ENCODE measurements at places on chromosomes 12 and 14.
A peak's percentile ranks its signal among the peaks of the same experiment; 100 is the strongest.

GRCh38 chr14:23321572-23322547 lies 603 bp downstream of the PABPN1 start:
- no peak for DNase-seq

DNA sequence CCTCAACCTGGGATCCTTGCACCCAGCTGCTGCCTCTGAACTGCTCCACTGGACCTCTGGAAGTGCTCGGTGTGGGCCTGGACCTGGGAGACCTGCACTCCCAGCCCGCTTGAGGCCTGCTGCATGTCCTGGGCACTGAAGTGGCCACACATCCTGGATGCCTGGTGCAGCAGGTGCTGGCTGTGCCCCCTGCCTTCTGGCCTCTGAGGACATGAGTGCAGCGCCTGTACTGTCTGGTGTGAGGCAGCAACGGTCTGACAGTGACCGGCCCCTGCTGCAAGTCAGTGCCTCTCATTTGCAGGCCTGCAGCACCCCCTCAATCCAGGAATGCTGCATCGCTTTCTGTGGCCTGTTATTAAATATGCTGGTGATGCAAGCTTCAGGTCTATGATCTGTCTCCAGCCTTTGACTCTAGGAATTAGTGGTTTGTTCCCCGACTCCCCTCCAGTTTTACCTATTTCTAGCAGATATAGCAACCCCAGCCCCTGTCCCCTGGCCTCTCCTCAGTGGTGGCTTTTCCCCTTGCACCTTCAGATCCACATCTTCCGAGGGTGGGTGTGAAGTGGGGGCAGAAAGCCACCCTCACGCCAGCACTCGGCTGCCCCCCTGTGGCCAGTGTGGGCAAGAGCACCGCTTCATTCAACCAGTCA lies 3.6 kb downstream of the SMIM41 start:
- DNase-seq: peak; percentile 31

- no peak for DNase-seq
Measured at GRCh38 chr12:110289044-110289710, 8.1 kb downstream of the ATP2A2 start.

- no peak for DNase-seq
Measured at GRCh38 chr14:53934778-53935414, 21.7 kb downstream of the BMP4 start.

- no peak for DNase-seq
Measured at GRCh38 chr12:32893043-32893442, 3.5 kb downstream of the PKP2 start.

- DNase-seq: no peak
Measured at GRCh38 chr12:5026342-5026938, 17.2 kb upstream of the KCNA5 start.

- no peak for DNase-seq
Measured at GRCh38 chr12:1870998-1871917, 47.2 kb downstream of the CACNA2D4 start.

DNA sequence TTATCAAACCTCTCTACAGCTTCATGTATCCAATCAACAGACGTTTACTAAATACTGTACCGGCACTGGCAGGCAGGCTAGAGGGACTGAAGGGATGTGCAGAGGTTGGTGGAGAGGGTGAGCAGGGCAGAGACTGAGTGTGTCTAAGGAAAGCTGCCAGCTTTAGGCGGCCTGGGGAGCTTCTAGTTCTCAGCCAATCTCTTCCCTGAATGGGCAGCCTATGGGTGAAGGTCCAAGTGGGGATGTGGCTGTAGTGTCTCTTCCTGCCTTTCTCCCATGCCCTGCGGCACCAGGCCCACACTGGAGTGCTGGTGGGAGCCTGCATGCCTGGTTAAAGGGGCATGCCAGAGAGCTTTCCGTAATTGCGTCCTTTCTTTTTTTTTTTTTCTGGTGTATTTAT lies 239.8 kb downstream of the CACNA1C start:
- no peak for DNase-seq

GRCh38 chr12:121581686-121582429 lies 1.0 kb upstream of the KDM2B start:
- DNase-seq: no peak

GRCh38 chr12:129902371-129903091 lies 1.3 kb downstream of the TMEM132D start:
- DNase-seq: no peak

DNA sequence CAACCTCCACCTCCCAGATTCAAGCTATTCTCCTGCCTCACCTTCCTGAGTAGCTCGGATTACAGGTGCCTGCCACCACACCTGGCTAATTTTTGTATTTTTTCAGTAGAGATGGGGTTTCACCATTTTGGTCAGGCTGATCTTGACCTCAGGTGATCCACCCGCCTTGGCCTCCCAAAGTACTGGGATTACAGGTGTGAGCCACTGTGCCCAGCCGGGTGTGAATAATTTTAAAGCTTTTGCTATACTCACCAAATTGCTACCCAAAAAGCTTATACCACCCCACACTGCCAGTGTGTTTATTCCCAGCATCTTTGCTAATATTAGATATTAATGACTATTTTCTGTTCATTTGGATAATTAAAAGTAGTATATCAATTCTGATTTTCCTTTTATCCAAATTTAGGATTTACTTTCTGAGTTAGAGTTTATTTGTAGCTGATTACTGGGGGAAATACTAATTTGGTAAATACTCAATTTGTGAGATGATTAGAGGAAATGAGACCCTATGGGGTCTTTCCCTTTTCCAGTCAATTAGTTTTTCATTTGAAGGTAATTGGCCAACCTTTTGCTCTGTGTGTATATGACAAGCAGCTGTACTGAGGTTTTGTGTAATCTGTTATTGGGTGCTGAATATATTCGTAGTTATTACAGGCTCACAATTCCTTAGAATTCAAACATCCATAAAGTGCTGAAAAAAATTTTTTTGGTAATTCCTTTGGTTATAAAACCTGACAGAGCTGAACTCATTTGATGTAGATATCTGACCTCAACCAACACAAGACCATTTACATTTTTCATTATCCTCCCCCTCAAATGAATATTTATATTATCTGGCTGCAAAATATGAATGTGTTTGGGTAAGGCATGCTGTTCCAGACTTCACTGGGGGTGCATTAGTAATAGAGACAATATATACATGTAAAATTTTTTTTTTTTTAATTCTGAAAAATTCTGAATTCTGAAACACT lies 73.6 kb downstream of the ANO6 start:
- DNase-seq: no peak

- no peak for DNase-seq
Measured at GRCh38 chr14:97057238-97058073, 260.3 kb downstream of the VRK1 start.

DNA sequence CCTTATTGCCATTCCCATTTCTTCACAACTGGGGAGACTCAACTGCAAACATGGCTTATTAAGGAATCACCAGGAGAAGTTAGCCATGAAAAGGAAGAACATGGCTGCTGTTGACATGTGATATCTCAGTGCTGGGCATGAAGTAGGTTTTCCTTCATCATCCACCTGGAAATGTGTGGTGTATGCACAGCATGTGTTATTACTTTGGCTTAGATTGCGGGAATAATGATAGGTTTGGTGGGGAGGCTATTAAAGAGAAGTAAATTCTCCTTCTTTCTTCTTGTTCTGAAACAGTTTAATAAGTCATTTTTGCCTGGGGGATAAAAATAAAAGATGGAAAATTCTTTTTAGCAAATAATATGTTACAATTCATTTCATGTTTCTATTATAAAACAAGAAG lies 23.7 kb upstream of the CLEC14A start:
- no peak for DNase-seq

GRCh38 chr12:6200256-6201212 lies at the start of gene CD9:
Gene CD9, plus strand, starts transcription at chr12:6200400. Its CDS starts 100 bp downstream, at chr12:6200500.
- DNase-seq: no peak

DNA sequence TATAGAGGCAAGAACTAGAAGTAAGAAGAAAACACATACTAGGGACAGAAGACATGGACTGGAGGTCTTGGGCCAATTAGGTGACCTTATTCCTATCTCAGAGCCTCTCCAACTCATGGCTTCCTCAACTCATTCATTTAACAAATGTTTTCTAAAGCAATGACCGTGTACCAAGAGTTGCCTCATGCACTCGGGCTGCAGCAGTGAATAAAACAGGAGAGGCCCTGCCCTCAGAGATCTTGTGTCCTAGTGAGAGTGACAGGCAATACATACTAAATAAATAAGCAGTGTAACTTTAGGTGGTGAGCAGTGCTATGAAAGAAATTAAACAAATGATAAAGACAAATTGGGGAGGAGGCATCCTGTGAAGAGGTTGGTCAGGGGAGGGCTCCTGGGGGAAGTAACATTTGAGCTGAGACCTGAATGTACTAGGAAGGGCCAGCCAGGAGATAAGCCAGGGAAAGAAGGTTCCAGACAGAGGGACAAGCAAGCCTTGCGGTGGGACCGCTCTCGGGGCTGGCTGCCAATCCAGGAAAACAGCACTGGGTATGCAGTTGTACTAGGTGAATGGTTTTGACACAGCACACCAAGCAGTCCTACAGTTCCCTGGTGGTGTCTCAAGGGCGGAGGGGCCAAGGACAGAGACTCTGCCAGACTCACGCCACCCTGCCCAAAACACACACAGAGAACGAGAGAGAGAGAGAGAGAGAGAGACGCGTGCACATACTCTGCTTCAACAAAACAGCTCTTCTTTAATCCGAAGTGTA lies 1.3 kb downstream of the NINJ2 start:
- no peak for DNase-seq

DNA sequence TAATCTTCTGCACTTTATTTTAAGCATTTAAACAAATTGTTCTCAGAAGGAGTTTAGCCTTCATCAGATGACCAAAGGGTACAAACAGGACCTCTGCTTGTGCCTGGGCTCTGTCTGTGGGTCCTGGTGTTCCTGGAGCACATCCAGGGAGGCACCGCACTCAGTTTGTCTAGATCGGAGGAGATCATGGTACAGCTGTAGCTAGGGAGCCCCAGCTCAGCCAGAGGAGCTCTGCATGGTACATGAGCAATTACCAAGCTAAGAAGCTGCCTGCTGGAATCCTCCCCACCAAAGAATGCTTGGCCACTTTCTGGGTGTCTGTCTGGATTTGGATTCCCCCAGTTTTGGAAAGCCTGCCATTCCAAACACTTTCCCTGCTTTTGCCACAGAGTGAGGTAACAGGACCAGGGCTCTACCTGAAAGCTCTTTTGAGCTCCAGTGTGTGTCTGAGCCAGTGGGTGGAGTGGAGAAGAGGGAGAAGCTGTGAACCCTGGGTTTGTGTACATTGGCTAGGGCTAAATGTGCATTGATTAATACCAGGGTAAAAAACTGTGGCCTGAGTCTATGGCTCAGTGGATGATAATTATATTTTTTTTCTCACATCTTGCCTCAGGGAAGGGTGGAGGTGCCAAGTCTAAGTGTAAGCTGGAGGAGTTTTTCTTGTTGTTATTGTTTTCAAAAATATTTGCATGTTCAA lies 163.7 kb upstream of the IGF1 start:
- no peak for DNase-seq

DNA sequence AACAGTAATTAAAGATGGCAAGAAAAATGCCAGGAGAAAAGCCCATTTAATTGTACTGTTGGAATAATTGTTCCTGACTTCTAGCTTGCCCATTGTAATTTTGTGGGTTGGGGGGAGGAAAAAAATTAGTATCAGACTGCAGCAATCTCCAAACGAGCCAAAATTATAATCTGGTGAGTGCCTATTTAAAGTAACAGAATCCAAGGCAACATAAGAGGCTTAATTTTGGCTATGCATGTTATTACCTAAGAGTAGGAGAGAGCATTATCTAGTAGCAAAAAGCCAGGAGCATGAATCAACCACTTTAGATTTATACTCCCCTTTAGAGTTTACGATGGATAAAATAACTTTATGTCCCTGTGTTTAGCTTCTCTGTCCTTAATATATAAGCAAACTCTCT lies 14.6 kb upstream of the DENND5B start:
- no peak for DNase-seq

DNA sequence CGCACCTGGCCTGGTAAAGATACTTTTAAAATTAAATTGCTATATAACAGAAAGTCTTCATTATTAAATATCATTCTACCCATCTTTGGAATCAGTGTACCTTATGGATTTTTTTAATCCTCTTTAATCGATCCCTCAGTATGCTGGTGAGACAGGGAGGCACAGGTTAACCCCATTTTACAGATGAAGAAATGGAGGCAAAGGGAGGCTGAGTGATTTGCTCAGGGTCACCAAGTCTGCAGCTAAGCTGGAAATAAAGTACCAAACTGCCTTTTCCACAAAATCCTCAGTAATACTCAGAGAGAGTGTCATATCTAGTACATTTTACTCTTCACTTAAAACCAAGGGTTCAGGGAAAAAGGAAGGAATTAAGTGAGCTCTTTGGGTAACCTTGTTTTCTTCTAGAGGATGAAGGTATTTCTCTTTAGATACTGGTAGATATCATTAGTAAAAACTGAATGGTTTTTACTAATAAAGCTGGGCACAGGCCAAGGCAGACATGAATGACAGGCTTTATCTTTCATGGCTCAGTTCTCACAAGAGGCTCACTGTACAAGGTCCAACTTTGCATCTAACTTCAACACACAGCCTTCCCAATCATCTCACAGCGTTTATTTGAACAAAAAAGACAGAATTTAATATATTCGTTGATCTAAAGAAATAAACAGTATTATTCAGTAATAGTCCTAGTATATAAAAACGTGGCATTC lies 35.3 kb upstream of the TTC7B start:
- no peak for DNase-seq

DNA sequence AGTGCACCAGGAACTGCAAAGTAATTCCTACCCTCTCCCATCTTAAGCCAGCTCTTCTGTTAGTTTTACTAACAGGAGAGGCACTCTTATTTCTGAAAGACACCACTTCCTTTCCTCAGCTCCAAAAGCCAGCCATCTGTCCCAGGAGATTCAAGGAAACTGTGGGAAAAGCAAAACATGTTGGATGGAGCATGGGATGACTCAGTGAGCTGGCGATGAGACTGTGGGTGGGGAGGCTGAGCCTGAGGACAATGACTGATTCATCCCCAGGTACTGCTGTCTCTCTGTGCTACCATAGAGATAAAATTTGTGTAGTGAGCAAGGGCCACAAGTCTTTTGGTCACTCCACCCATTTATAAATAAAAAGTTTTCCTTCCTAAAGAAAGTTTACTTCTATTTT lies 141.4 kb downstream of the MYRFL start:
- DNase-seq: no peak

DNA sequence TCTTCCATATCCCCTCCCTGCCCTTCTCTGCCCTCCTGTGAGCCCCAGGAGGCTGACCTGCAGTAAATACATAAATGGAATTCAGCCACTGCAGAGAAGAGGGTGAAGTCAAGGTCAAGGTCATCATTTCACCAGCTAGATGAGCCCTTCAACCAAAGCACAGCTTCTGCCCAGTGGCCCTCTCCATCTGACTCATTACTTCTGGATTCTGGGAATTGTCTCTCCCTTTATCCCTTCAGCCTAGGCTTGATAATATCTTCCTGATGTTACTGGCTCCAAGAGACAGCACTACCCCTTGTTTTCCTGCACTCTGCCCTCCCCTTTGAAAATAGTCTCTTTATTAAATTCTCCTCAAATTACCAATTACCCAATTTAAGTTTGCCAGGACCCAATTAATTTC lies 64.5 kb downstream of the TTC9 start:
- no peak for DNase-seq

- DNase-seq: no peak
Measured at GRCh38 chr12:80777587-80777986, 60.9 kb downstream of the MYF5 start.

DNA sequence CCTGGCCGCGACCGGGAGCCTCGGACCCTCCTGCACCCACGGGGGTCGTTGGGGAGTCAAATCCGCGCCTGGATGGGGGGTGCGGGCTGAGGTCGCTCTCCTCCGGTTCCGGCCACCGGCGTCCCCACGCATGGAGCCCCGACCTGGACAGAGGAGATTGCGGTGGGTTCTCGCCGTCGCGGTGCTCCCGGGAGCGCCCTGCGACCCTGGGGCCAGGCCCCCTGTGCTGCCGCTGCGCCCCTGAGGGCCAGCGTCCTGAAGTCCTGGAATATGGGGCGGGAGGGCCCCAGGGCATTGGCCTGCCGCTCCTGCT lies 345 bp downstream of the ASPG start:
- no peak for DNase-seq

All from activated CD8-positive, alpha-beta memory T cell treated with anti-CD3 and anti-CD28 coated beads for 1 hour (primary cell).